ENCODE measurements at places on chromosomes 4 and X. TPM values are rescaled to one million over a fixed set of nuclear protein-coding genes. Genes with fewer than 3 reads are reported as not detected.

The PITX2 gene
- not detected for total RNA-seq

The SERPINA7 gene
- not detected for total RNA-seq

The FDCSP gene
- not detected for total RNA-seq

The MSN gene
- total RNA-seq, result 352 TPM

The TSPAN6 gene
- total RNA-seq, result 0.07 TPM
